ENCODE measurements at places on chromosomes 3 and 15.

- DNase-seq = no peak
Observed at GRCh38 chr3:99681512-99681911, 43.1 kb downstream of the COL8A1 start.

DNA sequence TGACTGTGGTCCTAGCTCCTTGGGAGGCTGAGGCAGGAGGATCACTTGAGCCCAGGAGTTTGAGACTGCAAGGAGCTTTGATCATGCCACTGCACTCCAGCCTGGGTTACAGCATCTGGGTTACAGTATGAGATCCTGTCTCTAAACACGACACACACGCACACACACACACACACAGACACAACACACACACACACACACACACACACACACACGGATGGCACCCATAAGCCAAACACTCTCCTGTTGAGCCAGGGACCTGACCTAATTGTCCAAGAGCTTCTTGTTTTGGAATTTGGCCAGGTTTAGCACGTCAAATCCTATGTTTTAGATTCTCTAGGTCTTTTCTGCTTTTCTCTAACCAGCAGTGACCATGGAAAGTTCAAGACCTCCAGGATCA lies 26.8 kb downstream of the EID1 start:
- no peak for DNase-seq

DNA sequence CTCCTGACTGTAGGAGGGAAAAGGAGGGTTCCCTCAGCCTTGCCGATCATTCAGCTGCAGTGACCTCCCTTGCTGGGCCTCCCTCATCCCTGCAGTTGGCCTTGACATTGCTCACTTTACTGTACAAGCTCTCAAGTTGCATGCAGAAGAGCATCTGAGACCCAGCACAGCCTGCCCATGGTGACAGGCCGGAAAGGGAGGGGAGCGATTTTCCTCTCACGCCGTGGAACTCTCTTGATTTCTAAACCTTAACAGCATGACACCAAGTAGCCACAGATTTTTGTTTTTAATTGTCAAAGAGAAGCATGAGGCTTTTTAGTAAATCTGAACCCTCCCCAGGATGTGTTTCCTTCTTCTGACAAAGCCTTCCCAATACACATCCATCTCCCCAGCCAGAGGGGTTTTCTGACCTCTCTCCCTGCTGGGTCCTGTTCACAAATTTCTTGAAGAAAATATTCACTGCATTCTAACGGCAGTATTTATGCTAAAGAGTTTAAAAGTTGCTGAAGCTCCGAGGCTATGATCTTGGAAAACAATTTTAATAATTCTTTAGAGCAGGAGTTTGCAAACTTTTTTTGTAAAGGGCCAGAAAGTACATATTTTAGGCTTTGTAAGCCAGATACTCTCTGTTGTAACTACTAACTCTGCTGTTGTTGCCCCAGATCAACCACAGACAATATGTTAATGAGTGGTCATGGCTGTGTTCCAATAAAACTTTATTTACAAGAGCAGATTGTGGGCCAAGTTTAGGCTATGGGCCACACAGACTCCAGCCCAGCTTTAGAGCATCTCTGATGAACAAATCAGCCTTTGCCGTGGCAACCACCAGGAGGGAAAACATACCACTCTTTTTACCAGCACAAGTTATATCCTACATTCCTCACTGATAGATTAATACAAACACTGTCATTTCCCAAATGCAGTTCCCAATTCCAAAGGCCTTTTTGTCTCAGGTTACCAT lies 34.8 kb downstream of the LMCD1 start:
- DNase-seq = no peak

DNA sequence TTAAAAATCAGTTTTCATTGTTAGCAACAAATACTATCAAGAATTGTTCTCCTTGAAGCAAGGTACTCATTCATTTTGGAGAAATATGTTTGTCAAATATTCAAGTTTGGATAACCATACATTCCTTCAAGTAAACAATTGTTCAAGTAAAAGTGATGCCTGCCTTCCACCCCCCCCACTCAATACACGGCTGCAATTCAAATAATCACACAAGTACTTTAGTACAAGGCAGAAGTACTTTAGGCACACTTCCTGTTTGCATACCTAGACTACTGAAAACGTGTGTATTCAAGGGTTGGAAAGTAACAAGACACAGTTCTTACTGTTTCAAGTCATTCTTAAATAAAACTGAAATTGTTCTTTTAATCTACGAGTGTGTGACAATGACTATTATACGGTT lies 45.4 kb downstream of the TJP1 start:
- no peak for DNase-seq

DNA sequence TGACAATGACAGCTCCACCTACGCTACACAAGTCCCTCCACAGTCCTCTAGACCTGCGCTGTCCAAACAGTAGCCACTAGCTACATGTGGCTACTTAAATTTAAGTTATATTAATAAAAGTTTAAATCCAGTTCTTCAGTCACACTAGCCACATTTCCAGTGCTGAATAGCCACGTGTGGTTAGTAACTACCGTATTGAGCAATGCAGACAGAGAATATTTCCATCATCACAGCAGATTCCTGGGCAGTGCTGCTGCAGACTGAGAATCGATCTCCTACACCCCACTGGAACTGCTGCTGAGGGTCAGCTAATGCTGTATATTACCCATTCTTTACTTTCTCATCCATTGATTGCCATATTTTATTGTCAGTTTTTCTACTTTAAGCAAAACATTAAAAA lies 40.9 kb downstream of the HDC start:
- DNase-seq = no peak

DNA sequence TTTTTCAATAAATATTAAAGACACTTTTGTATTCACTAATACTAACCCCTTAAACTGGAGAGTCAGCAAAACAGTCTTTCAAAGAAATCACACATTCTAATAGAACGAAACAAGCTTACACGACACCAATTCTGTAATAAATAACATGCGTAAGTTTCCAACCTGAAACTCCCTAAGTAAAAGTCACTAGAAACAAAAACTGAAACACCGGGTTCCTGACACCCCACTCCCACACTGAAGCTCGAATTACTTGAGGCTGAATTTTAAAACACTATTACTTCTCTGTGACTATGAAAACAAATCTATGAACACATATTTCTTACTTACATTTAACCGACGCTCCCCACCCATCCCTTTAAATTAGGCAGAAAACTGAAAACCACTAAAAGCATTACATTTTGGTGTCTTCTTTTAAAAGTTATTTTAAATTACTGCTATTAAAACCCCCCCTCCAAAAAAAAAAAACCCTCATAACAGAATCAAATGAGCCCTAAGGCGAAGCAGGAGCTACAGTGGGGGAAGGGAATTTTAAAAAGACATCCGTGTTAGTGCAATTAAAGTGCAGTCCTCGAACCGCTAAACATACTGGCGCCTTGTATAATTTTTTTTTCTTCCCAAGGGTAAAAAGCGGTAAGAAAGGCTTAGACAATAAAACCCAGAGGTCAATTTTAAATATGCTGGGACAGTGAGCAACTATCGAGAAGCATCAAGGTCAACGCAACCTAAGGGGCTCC lies 878 bp downstream of the SPPL2A start:
- no peak for DNase-seq

GRCh38 chr3:129441782-129442181 lies 1.8 kb downstream of the IFT122 start:
- DNase-seq = no peak

DNA sequence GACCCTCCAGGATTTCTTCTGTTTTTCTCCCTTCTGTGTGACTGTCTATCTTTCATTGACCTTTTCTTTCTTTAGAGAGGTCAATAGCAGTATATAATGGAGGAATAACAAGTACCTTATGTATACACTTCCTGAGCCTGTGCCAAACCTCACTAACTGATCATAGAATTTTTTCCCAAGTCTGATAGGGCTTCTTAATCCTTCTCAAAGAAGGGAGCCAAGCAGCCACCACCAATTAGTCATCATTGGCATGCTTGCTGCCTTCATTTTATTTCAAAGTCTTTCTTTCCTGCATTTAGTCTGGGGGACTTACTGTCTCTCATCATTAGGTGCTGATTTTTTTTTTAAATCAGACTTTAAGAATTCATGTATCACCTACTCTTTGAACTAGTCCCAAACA lies 327.0 kb downstream of the FEZF2 start:
- DNase-seq = no peak

GRCh38 chr3:143643905-143644304 lies 204.4 kb downstream of the SLC9A9 start:
- no peak for DNase-seq

DNA sequence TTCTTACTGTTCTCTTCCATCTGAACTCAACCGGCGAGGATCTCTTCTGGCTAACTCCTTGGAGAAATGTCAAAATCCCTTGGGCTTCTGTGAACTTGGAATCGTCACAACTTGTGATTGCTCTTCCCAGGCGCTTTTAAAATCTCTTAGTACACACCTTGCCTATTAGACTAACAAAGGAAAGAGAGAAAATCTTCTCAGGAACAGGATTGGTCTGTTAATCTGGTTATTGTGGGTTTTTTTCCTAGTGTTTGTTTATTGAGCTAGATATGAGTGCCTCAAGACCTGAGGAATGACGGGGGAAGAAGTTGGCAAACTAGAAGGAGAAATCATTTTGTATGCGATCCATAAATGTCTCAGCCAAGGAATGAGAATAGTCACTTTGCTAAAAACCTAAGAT lies at the start of gene ATP13A5:
TSS of gene ATP13A5 (minus strand) at position 48 of the 400 bp plus-strand sequence. CDS start at position 20, 28 bp downstream.
- no peak for DNase-seq

DNA sequence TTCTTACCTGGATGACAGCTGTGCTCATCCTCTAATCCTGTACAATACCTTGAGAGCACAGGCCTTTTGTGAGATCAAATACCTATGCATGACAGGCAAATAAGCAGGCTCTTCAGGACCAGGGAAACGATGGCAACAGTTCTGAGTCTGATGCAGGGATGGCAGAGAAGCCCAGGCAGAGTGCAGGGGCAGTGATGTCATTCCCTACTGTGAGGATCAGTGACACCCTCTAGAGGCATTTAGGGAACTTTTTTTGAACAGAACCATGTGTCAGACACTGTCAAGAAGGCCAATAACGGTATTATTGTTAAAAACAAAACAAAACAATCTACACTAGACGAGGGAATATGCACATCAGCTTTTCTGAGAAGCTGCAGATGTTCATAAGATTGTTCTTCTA lies 314.8 kb upstream of the CTDSPL start:
- DNase-seq = no peak

GRCh38 chr3:142418926-142419592 lies 28.8 kb downstream of the XRN1 start:
- DNase-seq = no peak

DNA sequence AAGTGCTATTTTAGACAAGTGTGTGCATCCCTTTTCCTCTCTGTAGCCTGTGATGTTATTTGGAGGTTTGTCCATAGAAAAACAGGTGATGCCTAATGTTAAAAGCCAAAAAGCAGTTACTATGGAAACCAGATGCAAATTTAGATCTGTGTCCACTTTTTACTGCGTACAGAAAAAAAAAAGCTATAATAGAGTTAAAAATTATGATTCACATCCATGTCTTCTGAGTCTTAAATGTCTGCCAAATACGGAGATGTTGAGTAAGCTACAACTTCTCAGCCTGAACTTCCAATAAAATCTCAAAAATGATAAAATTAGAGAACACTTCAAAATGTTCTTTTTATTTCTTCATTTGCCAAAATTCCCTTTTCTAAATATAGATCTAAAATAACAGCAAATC lies 74.2 kb upstream of the GAP43 start:
- DNase-seq = no peak

All from endothelial cell (in vitro differentiated cells).